ENCODE measurements at places on chromosomes 7 and 10. TPM values are rescaled to one million over a fixed set of nuclear protein-coding genes. Genes with fewer than 3 reads are reported as not detected.

DNA sequence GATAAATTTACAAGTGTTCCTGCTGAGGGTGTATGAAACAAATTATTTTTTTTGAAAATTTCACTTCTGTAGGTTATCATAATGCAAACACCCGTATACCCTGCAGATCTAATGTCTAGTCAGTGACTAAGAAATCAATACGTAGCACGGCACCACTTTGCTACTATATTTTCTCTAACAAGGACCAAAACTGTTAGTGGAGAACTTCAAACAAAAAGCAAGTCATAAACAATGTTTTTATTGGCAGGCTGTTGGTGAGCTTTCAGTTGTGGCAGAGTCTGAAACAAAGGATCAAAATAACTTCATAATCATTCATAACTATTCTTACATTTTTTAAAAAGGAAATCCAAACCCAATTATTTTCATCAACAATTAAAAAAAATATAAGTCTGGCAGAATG, 11.8 kb downstream of the SEM1 start:
- no peak for DNase-seq

- DNase-seq, result no peak
Measured at GRCh38 chr10:81843042-81843441, 32.0 kb upstream of the NRG3 start.

Gene C10orf62
- total RNA-seq, result 0.36 TPM

DNA sequence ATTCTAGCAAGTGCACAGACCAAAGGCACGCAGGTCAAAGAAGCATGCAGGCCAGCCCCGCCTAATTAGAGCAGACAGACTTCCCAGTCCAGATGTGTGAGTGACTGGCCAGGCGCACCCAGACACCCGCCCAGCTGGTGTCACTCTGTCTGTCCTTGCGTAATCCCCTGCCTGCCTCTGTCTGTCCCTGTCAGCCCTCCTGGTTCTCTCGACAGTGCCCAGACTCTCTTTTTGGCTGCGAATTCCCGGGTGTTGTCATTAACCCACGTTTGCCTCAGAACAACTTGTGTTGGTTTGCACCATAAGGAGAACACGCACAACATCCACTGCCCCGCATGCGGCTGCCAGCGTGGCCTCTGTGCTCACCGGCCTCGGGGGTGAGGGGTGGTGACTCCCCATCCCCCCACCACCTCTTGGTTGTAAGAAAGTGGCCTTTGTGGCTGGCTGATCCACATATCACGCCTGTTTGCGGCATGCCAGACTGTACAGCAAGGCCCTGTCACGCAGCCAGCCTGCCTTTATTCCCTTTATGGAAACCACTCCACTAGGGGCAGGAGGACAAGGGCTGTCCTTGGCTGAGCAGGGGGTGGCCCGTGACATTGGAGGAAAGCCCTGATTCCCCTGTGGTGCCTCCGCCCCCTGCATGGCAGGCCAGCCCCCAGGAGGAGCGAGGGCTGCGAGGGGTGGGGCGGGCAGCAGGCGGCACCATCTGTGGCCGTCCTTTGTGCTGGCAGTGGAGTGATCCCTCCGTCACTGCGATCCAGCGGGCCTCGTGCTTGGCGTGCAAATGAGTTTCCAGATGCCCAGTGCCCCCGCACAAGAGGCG, 72.8 kb upstream of the PPIF start:
- DNase-seq, result peak; percentile 88

Gene LRRC4
- 0.29 TPM for total RNA-seq

GRCh38 chr7:149826344-149827088, 11.7 kb upstream of the ZNF862 start:
- DNase-seq, result peak; percentile 86

DNA sequence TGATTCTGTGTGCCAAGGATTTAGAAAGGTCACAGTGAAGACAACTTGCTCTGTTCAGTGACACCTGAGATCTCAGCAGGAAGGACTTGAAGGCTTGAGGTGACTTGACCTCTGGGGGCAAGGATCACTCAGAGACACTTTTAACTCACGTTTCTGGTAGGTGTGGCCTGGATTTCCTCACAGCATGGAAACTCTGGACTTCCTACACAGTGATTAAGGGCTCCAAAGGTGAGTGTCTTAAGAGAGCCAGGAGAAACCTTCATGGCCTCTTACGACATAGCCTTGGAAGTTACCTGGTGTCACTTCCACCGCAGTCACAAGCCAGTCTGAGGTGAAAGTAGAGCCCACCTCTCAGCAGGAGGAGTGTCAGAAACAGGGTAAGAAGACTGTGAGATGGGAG, 38.1 kb upstream of the ADO start:
- DNase-seq, result no peak

DNA sequence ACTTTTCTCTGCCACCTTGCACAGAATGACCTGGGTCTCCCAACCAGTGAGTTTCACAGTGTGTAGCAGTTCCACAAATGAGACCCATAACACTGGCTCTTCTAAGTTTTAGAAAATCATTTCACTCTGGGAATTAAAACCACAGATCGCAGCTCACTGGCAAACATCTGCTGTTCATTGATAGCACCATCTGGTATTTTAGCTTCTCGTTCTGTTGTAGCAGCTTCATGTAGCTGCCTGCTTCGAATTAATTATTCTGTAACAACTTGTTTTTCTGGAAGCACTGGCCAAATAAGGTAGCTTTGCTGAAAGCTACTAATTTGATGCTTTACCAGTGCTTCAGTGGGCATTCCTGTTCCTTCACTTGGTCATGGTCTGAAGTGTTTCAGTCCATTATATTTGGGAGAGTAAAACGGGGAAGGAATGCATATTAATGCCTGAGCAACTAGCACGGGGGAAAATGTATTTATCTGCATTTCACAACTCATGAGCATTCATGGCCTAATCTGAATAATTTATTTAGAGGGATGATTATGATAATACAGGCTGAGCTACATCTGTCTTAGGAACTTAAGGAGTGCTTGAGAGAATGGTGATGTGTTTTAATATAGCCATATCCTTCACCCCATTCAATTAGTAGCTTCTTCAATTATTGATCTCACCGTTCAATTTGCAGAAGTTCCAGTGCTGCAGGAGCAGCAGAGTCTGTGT, 447.4 kb downstream of the XPNPEP1 start:
- no peak for DNase-seq
